ENCODE measurements at places on chromosomes 6 and 20.

- no peak for DNase-seq
These were observed 3.9 kb upstream of the SIGLEC1 start for GRCh38 chr20:3716195-3716834.

GRCh38 chr6:88513471-88513870 is 347.3 kb upstream of the CNR1 start:
- DNase-seq = no peak

GRCh38 chr6:18693881-18694280 is 306.7 kb downstream of the RNF144B start:
- no peak for DNase-seq

- no peak for DNase-seq
These were observed 15.1 kb downstream of the GLYATL3 start for GRCh38 chr6:49514571-49515484.

DNA sequence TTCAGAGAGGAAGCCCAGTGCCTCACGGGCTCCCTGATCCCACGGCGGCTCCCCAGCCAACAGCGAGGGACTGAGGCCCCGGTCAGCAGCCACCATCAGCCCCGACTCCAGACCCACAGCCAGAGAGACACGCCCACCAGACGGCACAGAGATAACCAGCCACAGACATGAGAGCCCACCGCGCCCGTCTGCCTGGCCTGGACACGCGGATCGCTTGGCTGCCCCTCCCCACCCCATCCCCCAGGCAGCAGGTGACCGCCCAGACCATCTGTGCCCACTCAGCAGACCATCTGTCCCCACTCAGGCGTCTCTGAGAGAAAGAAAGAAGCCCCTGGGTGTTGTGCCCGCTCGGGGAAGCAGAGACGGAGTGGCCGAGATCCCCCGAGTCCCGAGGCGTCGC is 55.5 kb upstream of the CHRNA4 start:
- DNase-seq = no peak

DNA sequence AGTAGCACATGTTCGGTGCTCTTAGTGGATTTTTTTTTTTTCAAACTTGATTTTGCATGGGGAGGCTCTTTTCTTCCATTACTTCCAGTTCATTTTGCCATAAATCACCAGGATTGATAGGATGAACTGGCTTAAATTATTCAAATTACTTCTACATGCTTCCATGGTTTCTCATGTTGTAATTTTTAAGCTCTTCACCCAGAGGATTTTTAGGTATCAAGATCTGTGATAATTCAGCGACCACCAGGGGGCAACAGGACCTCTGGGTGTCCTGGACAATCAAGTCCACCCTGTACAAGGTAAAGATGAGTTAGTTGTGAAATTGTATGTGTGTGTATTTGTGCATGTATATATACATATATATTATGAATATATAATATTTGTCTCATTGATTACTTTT is 4.2 kb upstream of the EPHA7 start:
- no peak for DNase-seq

DNA sequence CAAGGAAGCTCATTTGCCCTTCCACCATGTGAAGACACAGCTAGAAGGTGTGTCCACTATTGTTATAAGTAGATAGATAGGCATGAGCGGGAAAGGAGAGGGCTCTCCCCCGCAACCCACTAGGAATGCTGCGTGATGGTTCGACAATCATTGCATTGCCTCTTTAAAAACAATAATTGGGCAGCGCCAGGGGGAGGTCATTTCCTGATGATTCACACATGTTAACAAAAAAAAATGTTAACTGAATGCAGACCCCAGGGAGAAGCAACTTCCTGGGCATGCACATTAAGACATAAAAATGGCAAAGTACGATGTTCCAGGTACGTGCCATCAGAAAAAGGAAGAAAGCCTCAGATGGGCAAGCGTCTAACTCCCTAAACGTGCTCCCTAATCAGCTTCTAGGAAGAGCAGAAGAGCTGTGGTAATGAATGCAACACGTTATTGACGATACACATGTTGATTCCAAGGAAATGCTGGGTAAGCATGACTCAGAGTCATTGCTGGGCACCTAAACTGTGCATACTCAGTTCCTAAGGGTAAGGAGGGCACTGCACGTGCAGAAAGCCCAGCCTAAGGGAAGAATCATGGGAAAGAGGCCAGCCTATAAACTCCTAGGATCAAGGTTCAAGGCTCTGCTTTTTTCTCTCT is 113.7 kb downstream of the FAM217A start:
- DNase-seq = no peak

- no peak for DNase-seq
These were observed 38.4 kb downstream of the HLA-DRB5 start for GRCh38 chr6:32491700-32492099.

- no peak for DNase-seq
These were observed 161.4 kb upstream of the KCNG1 start for GRCh38 chr20:51184289-51184688.

DNA sequence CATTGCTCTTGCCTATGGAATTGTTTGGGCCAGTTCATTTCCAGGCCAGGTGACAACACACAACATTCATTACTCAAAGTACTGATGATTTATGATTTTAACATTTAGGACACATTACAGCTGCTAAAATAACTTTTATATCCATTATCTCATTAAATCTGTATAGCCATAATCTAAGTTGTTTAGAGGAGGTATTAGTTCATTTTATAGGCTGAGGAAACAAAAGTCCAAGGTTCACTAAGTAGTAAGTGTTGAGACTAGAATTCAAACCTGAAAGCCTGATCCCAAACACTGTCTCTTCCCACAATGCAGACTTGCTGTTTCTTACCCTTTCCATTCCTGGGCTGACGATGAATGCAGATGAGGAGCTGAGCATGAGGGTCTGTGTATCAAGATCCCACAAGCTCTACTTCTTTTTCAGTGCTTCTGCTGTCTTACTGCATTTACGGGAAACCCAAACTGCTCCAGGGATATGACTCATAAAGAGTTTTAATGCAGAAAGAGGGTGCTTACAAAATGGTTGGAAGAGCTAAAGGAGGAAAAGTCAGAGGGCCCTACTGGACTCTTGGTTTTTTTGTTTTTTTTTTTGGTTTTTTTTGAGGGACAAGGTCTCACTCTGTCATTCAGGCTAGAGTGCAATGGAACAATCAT is 17.9 kb downstream of the TENT5A start:
- DNase-seq = no peak
